ENCODE measurements at places on chromosomes 2 and 18.

- peak; percentile 76 for DNase-seq
Observed at GRCh38 chr2:20633794-20634506, 16.9 kb downstream of the HS1BP3 start.

DNA sequence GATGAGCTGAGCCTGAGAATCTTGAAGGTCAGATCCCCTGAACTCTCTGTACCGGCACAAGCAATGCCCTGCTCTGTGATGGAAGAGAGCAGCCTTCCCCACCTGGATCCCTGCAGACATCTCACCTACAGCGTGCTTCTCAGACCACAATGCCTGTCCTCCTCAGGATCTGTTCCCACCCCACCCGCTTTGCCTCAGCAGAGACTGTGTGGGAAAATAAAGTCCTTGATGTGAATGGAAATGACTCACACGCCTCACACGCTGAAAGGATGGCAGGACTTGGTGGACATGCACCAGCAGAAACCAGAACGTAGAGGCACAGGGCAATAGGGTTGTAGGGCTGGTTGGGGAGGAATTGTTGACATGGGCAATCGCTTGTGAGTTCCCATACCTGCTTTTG lies 117.9 kb upstream of the POU3F3 start:
- DNase-seq, result no peak

DNA sequence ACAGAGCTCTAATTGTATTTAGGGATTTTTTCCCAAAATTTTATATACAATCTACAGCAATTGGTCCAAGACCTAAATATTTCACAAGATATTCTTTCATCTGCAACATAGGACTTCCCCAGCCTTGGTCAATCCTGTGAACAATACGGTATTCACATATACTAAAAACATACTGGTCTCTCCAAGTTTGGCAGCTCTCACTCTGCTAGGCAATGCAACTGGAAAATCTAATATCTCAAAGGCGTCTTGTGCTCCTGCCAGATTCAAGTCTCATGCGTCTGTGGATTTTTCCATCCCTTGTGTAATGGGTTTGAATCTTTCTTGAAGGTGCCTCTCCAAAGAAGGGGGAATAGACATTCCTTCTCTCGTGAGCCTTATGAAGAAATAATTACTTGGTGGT lies 27.4 kb upstream of the MBOAT2 start:
- no peak for DNase-seq

- no peak for DNase-seq
Observed at GRCh38 chr2:96683972-96684820, 41.6 kb downstream of the FER1L5 start.

DNA sequence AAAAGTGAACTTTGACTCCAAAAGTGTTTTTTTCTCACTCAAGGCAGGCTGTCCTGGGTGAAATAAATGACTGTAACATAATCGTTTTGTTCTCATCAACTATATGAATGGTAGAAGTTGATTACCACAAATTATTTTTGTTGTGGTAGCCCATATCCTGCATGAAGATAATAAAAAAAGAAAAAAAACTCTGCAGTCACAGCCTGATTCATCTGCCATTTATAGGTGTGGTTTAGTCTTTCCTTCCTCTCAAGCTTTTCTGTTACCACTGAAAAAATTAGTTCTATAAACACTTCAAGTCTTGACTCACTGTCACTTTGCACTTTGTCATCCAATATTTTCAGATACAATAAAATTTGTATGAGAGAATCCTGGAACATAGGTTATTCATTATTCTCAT lies 522.0 kb downstream of the PLCL1 start:
- no peak for DNase-seq

DNA sequence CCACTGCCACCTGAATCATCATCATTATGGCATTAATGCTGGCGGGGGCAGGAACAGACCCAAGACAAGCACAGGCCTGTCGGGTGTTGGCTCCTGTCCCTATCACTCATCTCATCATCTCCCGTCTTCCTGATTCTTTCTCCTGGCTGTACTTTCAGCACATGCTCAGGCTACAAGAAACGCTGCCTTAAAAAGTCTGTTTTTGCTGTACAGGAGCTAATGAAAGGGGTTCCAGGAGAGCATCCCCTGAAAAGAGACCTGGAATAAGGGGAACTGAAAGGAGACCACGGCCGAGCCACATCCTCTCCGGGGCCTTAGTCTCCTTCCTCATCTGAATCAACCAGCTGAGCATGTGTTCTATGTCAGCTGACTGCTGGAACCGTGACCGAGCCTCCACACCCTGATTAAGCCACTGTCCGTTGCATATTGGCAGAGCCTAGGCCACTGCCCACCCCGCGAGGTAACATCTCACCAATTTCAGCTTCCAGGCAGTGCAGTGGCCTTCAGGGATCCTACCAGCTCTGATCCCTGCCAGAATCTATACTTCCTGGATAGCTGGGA lies 62.6 kb downstream of the DNMT3A start:
- no peak for DNase-seq

- DNase-seq, result no peak
Observed at GRCh38 chr18:26181343-26181826, 44.9 kb upstream of the TAF4B start.

- DNase-seq, result no peak
Observed at GRCh38 chr2:58039170-58039611, 7.4 kb upstream of the VRK2 start.

- DNase-seq, result no peak
Observed at GRCh38 chr2:111160758-111161157, 40.0 kb downstream of the BCL2L11 start.

- DNase-seq, result no peak
Observed at GRCh38 chr2:51120754-51121280, 88.9 kb upstream of the NRXN1 start.

DNA sequence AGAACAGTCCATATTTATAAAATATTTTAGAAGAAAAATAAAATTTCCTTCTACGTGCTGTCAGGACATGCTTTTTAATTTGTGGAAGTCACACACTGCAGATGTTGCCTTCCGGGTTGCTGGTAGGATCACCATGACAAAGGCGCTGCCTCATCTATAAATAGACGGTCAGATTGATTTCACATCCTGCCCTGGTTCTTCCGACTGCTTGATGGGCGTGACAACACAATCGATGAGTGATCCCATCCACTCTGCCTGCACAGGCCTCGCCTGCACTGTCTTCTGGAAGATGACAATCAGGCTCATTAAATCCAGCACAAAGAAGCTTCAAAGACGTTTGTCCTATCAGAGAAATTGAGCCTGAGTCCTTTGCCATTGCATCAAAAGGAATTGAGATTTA lies 318.9 kb upstream of the TRIB2 start:
- DNase-seq, result no peak

DNA sequence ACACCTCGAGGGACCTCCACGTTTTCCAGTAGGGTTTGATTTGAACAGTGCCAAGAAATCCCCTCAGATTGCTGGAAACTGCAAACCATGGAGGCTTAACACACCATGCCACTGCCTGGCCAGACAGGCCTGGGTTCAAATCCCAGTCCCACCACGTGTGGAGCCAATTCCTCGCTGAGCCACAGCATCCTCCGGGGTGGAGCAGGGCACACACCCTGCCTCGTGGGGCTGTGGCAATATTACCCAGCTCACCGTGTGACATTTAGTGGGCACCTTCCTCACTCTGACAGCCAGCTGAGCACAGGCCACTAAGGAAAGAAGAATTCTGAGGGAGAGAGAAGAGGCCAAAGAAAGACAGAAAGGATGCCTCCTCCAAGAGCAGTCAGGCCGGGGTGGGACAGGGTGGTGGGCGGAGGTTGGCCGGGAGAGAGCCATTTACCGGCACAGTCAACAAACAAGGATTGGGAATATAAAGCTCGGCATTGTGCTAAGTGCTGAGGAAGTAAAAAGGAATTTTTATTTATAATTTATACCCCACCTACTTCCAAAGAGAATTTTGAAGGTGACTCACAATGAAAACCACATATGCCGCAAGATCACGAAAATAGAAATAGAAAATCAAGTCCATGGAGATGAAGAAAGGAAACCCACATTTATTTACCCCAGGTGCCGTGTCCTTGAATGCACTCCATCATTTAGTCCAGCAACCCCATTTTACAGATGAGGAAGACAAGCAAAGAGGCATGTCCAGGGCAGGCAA lies 111.5 kb downstream of the MCFD2 start:
- DNase-seq, result no peak

DNA sequence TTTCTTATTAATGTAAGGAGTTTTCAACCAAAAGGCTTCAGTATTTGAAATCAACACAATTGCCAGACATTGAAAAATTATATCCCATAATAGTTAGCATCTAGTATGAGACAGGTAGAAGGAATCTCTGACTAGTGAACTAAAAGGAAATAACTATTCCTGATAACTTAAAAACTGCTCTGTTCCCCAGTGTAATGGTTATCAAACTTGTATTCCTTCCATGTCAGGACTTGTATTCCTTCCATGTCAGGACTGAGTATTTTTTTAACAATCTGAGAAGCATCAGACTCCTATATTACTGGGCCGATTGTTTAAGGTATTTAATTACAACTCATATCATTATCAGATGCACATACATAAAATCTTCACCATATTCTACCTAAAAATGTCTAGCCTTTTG lies 238.5 kb downstream of the HNMT start:
- no peak for DNase-seq

DNA sequence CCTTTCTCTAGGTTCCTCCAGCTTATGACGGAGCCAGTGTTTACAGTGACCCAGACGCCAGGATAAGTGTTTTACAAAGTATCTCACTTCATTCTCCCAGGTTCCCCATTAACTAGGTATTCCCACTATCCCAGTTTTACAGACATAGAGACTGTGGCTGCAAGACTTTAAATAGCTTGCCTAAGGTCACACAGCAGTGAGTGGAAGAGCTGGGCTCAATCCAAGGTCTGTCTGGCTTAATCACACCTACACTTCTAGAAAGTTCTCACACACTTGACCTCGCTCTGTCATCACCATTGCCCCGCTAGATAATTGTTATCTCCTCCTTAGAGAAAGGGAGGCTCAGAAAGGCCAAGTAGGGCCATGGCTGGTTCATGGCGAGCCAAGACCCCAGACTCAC lies 110.2 kb downstream of the ANTXR1 start:
- no peak for DNase-seq

DNA sequence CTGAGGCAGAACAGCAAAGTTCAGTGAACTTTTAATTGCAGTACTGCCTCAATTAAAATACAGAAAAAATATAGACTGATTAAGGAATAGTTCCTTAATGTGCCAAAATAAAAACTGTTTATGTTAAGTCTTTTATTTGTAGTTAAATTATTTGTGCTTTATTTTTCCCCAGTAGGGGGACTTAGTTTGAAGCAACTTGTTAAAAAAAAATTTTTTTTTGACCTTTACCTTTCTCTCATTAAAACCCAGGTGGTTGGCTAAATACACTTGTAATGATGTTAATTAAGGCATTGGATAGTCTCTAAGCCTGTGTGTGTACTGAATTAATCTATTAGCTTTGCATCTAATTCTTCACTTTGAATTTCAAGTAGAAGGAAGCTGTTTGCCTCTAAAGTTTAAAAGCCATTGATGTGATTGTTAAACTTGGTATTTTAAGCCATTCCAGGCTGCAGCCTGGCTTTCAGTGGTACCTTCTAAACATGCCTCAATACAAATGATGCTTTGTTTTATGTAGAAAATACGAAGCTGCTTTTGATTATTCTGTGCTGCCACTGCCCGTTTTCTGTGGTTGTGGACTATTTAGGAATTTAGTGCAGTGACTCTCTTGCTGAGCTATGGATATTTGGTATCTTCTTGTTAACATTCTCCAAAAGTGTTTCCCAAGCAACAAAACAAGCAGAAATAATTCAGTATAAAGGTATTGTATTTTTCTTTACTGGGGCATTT lies 102.9 kb downstream of the TANC1 start:
- no peak for DNase-seq

- no peak for DNase-seq
Observed at GRCh38 chr2:207154556-207155510, 10.9 kb downstream of the KLF7 start.

- no peak for DNase-seq
Observed at GRCh38 chr2:43443282-43443681, 152.6 kb downstream of the THADA start.

DNA sequence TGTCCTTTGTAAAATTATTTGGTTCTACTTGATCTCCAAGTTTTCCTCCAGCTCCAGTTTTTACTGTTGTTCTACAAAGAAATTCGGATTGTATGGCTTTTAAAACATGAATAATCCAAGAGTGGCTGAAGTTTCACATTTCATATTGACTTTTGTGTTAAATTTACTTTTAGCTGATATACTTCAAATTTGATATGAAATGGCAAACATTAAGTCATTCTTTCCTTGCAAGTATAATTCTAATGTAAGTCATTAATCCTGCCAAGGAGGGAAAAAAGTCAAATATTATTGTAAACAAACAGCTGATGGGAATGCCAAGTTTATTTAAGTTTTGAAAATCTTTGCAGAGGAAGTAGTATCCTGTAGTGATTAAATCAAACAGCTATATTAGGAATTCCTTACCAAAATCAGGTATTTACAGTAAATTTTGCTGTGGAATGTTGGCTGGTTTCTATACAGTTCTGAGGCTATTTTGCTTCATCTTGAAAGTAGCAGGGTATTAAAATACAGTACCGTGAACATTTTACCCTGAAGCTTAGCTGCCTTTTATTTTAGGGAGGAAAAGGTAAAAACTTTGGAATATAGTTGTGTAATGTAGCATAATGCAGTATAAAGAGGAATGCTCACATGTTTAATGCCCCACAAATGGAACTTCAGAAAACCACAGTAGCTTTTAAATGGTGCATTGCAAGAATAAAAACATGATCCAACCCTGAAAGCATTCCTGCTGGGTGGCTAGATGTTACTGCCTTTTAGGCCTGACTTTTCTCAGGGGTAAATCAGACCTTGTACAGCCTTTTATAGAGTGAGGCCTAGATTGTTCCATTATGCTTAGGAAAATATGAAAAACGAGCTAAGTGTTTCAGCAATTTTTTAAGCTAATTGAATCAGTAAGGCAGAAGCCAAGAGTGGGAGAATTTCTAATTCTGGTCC lies 62.7 kb upstream of the NT5C1B start:
- DNase-seq, result no peak

GRCh38 chr2:96150007-96150640 lies 4.9 kb upstream of the DUSP2 start:
- no peak for DNase-seq

DNA sequence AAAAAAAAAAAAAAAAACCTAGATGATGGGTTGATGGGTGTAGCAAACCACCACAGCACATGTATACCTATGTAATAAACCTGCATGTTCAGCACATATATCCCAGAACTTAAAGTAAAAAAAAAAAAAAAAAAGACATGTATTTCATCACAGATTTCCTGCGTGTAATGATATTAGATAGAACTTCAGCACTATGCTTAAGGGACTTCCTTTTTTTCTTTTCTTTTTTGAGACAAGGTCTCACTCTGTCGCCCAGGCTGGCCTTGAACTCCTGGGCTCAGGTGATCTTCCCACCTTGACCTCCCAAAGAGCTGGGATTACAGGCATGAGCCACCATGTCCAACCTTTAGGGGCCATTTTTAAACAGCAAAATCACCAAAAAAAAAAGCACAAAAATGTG lies 42.0 kb downstream of the NEURL3 start:
- no peak for DNase-seq

DNA sequence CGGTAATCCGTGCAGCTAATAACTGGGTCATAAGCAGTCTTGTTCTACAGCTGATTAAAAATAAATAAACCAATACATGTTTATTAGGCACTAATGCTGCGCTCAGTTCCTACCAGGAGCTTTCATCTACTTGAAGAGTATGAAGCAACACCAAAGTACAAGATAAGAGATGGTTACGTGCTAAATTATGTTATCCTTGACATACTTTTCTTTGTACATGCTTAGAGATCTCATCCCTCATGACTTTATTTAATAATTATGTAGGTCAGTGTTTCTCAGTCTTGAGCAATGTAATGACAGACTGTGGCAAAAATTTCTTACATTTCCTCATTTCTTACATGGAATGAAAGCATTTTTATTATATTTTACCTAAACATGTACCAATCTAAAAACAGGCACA lies 54.6 kb upstream of the COBLL1 start:
- no peak for DNase-seq

GRCh38 chr2:174286172-174286571 lies 37.8 kb upstream of the OLA1 start:
- DNase-seq, result no peak
